B cell (primary cell): ENCODE measurements at places on chromosomes 1 and 21. TPM values are rescaled to one million over a fixed set of nuclear protein-coding genes. Genes with fewer than 3 reads are reported as not detected.

Gene BATF3
- 0.78 and 1.9 TPM in 2 replicates for total RNA-seq

Gene TTC34
- total RNA-seq = 8.1 and 8.3 TPM in 2 replicates

Gene FAM177B
- 19.6 and 19.9 TPM in 2 replicates for total RNA-seq

GRCh38 chr1:90783181-90783580 lies 66.1 kb upstream of the BARHL2 start:
- no peak for DNase-seq

GRCh38 chr1:165216254-165216653 lies 140.3 kb downstream of the LMX1A start:
- DNase-seq = no peak

GRCh38 chr1:45123358-45123757 lies 83.0 kb downstream of the ZSWIM5 start:
- DNase-seq = no peak

GRCh38 chr1:79807816-79808215 lies 801.3 kb upstream of the ADGRL4 start:
- DNase-seq = no peak

DNA sequence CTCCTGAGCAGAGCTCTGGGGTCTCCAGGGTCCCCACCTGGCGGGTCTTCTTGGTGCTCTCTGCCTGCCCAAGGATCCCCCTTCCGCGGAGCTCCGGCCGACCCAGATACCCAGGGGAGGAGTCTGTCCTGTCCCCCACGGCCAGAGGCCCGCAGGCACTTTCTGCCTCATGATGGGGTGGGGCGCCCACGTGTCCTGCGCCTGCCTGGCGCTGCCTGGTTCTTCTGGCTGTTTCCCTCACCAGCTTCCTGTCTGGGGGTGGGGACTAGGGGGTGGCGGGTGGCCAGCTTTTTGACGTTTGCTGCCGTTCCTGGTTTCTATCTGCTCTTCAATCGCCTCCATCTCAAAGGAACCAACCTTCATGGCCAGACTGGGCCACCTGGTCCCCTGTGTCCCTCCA lies 313.3 kb upstream of the VAMP3 start:
- DNase-seq = no peak

DNA sequence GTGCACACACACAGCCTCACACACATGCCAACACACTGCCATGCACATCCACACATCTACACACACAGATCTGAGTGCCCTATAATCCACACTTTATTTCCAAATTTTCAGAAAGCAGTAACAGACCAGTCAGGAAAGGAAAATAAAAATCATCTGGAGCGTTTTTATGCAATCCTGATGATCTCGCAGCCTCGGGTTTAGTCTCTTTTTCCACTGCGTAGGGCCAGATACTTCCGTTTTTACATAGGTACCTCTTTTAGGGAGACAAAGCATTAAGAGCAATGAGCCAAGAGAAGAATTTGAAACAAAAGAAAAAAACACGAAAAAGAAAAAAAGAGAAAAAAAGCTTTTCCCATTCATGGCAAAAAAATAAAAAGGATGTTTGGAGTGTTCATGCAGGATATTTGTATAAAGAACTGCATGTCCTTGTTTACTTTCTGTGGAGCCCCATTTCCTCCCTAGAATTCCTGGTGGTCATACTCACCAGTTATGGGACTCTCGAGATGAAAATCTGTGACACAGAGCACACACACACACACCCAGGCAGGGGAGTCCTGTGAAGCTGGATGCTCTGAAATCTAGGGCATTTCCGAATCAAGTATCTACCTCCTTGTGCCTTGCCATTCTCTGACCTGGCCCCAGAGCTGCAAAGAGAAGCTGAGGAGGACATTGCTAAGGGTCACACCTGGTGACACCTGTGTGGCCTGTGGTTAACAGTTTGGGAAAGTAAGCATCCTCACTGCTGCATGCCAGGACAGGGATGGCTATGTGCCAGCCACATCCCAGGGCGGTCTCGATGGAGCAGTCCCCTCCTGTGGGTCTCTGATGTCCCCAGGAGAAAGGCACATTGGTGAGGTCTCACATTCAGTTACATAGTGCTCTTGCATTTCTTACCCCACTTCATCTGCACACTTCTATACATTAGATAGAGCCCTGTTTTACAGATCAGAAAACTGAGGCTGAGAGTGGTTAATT lies 83.6 kb downstream of the RUNX1 start:
- DNase-seq = no peak
